ENCODE measurements at places on chromosomes 12 and 14. TPM values are rescaled to one million over a fixed set of nuclear protein-coding genes. Genes with fewer than 3 reads are reported as not detected.

The RGS6 gene
- total RNA-seq: 2.5 TPM

DNA sequence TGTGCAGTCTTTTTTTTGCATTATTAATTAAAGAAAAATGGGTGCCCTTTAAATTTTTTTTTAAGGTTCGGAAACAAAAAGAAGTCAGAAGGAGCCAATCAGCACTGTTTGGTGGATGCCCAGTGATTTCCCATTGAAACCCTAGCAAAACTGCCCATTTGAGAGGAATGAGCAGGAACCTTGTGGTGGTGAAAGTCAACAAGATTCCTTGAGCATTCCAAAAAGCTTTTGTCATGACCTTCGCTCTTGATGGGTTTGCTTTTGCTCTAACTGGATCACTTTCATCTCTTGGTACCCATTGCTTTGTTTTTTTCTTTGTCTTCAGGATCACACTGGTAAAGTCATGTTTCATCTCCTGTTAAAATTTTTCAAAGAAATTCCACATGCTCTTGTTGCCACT lies 54.1 kb downstream of the ADIPOR2 start:
- no peak for DNase-seq

GRCh38 chr12:113128802-113129663 lies 6.5 kb downstream of the RASAL1 start:
- DNase-seq: no peak

GRCh38 chr12:4833524-4833923 lies 76.2 kb upstream of the KCNA1 start:
- DNase-seq: no peak

DNA sequence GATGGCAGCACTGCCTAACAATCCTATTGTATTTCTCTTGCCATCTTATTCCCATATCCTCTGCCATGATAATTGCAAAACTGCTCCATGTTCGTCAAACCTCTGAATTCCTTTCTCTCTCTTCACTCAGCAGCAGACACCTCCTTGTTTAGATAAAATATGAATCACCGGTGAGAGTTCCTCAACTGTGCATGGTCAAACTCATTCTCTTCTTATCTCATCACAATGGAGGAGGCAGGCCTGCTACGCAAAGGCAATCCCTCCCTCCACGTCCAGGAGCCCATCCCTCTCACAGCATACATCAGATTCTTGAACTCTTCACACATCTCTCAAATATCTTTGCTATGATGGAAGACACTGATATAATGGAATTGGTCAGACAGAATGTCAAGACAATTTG lies 90.1 kb upstream of the DAAM1 start:
- DNase-seq: no peak

Data from activated CD4-positive, alpha-beta T cell treated with anti-CD3 and anti-CD28 coated beads, Interleukin-2, amount 10 ng/mL, durations not matched to agents 24 days and 14 days (primary cell).